NK-92 treated with Interleukin-12 subunit alpha and Interleukin-12 subunit beta, amount 100 ng/mL, for 24 hours (cell line): ENCODE measurements at places on chromosomes 16 and 17.

- no peak for DNase-seq
Measured at GRCh38 chr16:67843343-67843765, 1.2 kb downstream of the THAP11 start.

DNA sequence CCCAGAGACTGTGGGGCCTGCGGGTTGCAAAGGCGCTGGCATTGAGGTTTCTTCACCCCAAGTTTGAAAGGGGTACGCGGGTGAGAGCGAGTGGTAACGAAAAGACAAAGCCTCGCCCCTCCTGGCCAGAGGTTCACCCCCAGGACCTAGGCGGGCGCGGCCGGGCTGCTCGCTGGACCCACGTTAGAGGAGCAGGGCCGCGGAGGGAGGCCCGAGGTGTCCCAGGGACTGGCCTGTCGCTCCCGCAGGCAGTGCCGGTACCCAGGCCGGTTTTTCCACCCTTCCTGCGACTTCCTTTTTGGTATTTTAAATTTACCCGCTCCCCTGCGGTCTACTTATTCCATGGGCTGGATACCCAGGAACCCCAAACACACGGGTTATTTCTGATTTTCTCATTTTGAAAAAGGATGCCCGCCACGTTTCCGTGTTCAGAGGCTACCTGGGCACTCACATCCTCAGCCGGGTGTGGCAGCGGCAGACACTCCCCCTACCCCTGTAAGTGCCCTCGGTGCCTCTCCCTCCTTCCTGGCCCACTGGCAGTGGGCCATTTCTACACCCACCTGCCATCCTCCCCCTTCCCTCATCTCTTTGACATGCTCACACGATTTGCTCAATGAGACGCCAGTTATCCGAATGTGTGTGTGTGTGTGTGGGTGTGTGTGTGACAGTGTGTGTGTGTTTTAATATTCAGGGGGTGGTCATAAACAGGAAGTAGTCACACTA is 1.6 kb upstream of the FOXL1 start:
- no peak for DNase-seq

GRCh38 chr16:16122264-16122663 is 101.0 kb downstream of the ABCC6 start:
- no peak for DNase-seq

DNA sequence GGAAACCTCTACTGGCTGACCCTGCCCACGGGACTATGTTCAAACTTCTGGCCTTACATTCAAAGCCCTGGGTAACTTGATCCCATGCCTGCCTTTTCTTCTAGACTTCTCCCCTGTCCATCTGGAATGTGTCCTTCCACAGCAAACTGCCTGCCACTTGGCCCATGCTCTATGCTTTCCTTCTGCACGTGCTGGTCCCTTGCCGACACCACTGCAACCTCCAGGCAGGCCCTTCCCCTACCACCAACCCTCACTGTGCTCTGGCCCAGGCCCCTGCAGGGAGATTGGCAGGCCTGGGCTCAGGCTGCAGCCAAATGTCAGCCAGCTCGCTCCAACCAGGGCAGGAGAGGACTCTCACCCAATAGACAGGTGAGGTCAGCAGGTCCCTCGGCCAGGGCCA is 11.0 kb downstream of the HSD11B2 start:
- no peak for DNase-seq
